ENCODE measurements at places on chromosomes 6 and 20.

GRCh38 chr6:138865480-138866109 lies 69.7 kb downstream of the ECT2L start:
- DNase-seq = no peak

GRCh38 chr6:72316675-72317380 lies 305.0 kb upstream of the KCNQ5 start:
- no peak for DNase-seq

- DNase-seq = no peak
Measured at GRCh38 chr20:36113036-36113435, 41.5 kb upstream of the EPB41L1 start.

- DNase-seq = no peak
Measured at GRCh38 chr6:44548319-44548718, 160.8 kb downstream of the CDC5L start.

- no peak for DNase-seq
Measured at GRCh38 chr6:119084784-119085183, 6.3 kb upstream of the FAM184A start.

DNA sequence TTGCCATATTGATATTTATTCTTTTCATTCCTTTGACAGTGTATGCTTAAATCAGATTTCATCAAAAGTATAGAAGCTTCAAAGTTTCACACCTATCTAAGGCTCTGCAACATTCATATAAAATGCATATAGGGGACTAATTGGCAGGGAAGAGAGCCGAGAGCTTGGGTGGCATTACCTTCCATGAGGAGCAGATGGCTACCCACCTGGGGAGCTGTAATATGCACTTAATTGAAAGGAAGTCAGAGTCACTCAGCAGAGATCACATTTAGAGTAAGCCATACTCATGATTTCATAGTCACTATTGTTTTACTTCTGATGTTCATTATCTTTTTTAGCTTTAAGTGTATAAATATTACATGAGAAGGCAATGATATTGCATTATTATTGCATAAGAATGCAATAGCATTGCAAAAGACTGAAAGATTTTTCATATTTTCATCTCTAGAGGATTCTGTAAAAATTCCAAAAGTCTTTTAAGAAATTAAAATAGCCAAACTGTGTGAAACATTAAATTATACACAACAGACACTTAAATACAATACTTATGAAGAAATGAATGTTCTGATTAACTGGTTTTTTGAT lies 1305.2 kb downstream of the EPHA7 start:
- DNase-seq = no peak

- DNase-seq = no peak
Measured at GRCh38 chr20:21228511-21228910, 74.6 kb upstream of the XRN2 start.

DNA sequence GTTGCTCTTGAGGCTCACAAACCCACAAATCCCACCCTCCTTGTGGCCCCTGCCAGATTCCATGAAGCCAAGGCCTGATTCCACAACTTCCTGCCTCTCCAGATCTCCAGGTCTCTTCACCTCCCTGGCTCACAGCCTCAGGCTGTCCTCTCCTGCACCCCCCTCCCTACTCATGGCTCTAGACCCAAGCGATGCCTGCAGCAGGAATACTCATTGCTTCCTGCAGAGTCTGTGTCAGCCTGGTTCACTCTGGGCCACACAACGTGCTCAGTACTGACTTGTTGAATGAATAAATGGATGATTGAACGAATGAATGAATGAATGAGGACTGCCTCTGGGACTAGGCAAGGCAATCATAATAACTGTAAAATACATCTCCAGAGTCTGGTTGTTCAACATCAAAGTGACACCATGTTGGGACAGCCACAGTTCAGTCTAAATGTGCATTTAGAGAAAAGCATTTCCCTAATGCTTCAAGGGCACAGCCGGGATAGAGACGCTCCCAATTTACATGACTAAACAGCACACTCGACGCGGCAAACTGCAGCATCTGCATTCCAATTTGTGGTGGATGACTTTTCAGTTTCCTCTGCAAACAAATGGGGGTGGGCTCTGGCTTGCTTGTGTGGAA lies 139.9 kb downstream of the GRM4 start:
- no peak for DNase-seq

GRCh38 chr6:20718705-20719653 lies 184.7 kb downstream of the CDKAL1 start:
- no peak for DNase-seq

DNA sequence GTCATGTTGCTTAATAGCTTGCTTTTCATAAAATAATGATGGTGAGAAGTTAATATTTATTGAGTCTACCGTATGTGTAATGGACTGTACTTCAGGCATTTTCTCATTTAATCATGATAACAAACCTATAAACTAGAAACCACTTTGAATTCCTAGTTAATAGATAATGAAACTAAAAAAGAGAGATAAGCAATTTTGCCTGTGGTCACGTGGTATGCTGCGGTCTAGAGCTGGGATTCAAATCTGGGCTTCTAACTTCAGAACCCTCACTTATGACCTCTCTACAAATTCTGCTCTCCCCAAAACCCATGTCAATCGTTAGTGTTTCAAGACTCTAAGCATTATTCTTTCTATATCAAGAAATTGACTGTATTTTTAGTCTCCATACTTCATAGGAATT lies 700.7 kb downstream of the PRKN start:
- DNase-seq = no peak

GRCh38 chr20:46962452-46963195 lies 68.0 kb downstream of the EYA2 start:
- DNase-seq = no peak

GRCh38 chr20:24483435-24484080 lies 14.1 kb downstream of the SYNDIG1 start:
- no peak for DNase-seq

DNA sequence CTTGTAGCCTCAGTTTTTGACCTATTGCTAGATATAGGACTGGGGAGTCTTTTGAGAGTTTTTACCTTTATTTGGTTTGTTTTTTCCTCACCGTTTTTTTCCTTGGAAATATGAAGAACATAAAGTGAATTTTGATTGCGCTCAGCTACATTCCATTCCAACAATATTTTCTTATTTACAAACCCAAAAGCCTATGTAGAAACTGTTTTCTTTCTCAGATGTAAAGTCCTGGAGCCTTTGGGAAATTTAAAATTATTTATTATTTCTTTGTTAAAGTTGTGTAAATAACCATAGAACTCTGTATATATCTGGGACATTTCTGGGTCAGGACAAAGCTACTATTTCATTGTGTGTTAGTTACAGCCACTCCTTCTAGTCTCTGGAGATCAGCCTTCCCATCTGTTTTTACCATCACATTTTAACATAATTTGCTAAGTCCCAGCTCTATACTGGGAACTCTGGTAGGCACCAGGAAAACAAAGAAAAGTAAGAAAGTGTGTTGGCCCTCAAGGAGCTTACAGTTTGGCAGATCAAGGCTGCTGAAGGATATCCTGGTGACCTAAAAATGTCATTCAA lies 68.8 kb downstream of the JAG1 start:
- no peak for DNase-seq

- no peak for DNase-seq
Measured at GRCh38 chr6:37187321-37188022, 17.5 kb downstream of the PIM1 start.

DNA sequence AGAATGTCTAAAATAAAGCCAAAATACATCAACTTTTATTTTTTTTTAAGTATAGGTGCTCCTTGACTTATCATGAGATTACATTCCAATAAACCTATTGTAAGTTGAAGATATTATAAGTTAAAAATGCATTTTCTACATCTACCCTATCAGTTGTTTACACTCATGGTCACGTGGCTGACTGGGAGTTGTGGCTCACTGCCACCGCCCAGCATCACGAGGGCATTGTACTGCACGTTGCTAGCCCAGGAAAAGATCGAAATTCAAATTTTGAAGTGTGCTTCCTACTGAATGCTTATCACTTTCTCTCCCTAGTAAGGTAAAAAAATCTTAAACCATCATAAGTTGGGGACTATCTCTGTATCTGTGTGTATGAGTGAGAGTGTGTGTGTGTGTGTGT lies 126.6 kb upstream of the RIN2 start:
- no peak for DNase-seq

DNA sequence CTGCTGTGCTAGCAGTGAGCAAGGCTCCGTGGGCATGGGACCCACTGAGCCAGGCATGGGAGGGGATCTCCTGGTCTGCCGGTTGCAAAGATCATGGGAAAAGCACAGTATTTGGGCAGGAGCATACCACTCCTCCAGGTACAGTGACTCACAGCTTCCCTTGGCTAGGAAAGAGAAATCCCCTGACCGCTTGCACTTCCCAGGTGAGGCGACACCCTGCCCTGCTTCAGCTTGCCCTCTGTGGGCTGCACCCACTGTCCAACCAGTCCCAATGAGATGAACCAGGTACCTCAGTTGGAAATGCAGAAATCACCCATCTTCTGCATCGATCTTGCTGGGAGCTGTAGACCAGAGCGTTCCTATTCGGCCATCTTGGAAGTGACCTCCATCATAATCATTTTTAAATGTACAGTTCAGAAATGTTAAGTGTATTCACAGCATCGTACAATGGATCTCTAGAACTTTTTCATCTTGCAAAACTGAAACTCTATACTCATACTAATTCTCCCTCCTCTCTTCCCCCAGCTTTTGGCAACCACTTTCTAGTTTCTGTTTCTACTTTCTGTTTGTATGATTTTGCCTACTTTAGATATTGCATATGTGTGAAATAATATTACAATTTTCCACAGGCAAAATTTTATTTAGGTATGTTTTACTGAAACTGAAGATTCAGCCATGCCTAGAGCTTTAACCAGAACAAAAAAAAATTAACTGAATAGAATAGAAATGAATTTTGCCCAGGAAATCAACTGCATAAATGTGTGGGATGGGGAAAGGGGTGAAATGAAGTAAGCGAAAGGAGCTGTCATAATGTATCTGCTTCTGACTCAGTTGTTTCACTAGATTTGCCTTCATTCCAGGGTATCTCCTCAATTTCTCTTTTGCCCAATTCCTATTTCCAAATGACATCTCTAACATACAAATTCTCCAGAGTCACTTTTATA lies 100.0 kb downstream of the RWDD2A start:
- no peak for DNase-seq

DNA sequence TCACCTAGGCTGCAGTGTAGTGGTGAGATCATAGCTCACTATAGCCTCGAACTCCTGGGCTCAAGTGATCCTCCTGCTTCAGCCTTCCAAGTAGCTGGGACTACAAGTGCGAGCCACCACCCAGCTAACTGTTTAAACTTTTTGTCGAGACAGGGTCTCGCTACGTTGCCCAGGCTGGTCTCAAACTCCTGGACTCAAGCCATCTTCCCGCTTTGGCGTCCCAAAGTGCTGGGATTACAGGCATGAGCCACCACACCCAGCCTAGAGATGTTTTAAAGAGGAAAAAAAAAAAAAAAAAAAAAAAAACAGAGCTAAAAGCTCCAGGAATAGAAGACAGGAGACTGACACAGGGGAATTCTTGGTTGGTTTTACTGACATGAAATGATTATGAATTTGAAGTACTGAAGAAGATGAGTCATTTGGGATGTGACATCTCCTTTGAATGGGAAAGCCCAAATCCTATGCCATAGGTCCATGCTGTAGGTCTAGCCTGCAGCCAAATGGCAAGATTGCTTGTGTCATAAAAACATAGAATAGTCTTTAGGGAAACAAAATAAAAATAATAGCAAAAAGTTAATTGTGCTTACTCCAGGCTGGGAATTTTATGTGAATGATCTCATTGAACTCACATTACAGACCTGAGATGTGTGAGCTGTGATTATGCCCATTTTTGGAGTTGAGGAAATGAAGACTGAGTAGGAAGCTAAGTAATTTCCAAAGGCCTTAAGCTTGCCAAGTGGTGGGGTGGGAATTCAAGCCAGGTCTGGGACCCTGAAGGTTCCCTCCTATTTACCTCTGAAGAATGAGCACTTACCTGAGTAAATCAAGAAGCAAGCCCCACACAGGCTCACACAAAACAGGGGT lies 24.3 kb upstream of the NHSL1 start:
- no peak for DNase-seq

DNA sequence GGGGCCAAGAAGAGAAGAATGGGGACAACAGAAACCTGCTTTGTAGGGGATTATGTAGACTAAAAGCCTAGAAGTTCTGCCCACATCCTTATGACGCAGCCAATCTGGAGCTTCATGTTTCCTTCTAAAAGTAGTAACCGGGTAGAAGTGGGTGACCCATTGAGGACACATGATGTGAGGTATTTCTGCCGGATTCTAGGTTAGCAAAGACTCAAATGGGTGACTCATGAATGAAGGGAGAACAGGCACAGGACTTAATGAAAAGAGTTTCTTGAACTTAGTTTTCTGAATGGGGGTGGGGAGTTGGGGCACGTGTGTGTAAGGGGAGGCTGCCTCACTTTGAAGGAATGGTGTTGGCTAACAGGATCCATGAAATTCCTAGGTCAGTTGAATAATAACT lies 68.8 kb downstream of the CDS2 start:
- no peak for DNase-seq
